ENCODE measurements at places on chromosomes 7 and 10.

DNA sequence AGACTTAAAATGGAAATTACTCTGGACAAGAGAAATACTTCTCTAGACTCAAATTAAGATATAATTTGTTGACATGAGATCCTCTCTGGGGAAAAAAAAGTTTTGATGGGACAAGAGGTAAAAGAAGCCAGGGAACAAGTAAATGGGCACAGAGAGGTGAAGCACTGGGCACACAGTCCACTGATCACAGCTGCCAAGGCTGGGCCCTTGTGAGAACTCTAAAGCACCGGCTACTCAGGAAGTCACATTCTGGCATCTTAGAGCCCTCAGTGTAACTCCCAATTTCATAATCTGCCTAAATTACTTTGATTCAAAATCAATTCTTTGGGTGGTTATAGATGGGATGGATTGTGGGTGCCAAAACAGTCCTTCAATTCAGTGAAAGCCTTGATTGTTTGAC is 123.2 kb upstream of the CACNA2D1 start:
- no peak for DNase-seq

GRCh38 chr10:77245953-77246352 is 391.7 kb downstream of the KCNMA1 start:
- no peak for DNase-seq

- DNase-seq, result no peak
Measured at GRCh38 chr10:110960333-110960712, 40.9 kb downstream of the SHOC2 start.

DNA sequence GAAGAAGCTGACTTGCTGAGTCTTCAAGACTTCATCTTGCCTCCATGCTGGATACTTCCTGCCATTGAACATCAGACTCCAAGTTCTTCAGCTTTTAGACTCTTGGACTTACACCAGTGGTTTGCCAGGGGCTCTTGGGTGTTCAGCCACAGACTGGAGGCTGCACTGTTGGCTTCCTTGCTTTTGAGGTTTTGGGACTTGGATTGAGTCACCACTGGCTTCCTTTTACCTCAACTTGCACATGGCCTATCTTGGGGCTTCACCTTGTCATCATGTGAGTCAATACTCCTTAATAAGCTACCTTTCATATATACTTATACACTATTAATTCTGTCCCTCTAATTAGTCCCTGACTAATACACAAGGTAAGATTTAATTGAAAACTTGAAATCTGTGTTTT is 361.7 kb upstream of the SEMA3C start:
- no peak for DNase-seq

DNA sequence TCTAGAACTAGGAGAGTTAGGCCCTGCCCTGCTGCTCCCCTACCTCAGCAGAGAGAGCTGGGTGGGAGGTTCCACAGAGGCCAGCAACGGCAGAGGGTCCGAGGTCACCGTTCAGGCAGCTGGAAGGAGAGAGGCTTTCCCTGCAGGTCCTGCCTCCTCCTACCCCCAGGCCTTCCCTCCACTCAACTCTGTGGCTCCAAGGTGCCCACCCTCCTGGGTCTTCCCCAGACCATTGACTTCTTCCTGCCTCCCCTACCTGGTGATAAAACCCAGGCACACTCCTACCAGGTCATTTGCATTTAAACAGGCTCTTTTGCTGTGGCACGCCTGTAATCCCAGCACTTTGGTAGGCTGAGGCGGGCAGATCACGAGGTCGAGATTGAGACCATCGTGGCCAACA is 515.3 kb upstream of the FOXK1 start:
- DNase-seq, result no peak

- DNase-seq, result no peak
Measured at GRCh38 chr7:126728967-126729366, 523.8 kb downstream of the GRM8 start.

DNA sequence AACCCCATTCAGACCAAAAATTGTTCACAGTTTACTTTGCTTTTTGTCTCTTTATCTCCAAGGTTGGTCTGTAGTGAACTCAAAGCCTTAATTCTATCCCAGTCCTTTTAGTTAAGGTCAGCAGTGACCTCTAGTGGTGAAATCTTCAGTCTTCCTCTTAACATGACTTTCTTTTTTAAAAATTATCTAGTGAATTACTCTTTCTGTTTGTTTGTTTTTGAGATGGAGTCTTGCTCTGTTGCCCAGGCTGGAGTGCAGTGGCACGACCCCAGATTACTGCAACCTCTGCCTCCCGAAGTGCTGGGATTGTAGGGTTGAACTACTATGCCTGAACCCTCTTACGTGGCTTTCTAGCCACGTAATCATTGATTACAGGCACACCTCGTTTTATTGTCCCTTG is 25.0 kb downstream of the ZNF487 start:
- DNase-seq, result peak; percentile 87

DNA sequence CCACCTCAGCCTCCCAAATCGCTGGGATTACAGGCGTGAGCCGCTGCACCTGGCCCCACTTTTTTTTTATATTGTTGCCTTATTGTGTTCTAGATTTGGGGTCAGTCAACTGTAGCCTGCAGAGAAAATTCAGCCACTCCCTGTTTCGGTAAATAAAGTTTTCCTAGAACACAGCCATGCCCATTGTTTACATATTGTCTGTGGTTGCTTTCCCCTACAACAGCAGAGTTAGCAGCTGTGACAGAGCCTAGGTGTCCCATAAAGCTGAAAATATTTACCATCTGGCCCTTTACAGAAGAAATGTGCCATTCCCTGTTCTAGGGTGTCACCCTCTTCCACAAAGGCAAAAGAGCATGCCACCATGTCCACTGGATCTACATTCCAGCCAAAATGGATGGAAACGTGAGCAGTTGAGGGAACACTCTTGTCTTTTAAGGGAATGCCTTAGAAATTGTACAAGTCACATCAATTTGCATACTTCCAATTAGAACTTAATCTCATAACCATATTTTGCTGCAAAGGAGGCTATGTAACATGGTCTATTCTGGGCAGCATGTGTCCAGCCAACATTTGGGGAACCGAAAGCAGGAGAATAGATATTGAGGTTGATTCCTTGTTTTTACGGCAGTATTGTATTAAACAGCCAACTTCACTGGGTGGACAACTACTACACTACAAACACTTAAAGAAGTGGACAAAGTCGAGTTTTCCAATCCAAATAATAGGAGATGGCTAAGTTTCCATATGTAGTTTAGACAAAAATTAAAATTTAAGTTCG is 11.0 kb upstream of the BLVRA start:
- DNase-seq, result no peak

DNA sequence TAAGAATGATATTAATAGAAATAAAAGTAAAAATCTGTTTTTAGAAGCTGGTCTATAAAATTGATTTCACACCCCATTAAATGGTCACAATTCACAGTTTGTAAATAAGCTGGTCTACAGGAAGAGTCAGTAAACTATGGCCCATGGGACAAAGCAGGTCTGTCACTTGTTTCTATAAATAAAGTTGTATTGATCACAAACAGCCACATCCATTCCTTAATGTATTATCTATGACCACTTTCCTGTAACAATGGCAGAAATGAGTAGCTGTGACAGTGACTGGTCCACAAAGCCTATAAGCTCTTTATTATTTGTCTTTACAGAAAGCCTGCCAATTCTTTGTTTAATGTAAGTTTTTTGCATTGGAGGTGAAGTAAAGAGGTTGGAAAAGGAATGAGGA is 114.5 kb downstream of the SEMA3E start:
- DNase-seq, result no peak

DNA sequence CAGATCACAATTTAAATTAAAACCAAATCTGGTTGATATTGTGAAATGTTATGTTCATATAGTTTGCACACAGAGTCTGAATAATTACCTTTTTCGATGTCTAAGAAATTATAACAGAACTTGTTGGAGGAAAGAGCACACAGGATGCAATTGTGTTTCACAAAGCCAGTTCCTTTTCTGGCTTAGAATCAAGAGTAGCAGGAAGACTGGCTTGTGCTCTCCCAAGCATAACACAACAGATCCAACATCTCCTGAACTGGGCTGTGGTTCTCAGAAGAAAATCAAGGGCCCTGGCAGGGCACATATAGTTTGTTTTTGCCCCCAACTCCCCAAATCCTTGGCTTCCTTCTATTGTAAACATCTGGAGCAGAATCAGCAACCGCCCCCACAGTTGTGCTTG is 62.7 kb downstream of the LRRC4 start:
- DNase-seq, result no peak

DNA sequence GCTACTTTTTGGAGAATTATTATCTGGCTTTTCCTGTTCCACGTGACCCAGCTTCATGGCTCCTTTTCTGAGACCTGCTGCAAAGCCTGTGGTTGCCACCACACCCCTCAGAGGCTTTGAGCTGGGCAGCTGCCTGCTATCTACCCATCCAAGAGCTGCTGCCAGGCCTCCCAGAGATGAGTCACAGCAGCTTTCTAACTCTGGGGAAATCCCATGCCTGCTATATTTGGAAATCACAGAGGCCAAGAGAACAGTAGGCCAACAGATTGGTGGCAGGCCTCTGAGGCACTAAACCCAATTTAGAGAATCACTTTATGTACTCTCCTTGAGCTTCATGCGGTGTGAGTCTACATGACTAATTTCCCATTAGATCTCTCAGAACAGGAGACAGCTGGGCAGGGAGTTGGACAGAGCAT is 35.2 kb downstream of the SGCE start:
- peak; percentile 69 for DNase-seq

DNA sequence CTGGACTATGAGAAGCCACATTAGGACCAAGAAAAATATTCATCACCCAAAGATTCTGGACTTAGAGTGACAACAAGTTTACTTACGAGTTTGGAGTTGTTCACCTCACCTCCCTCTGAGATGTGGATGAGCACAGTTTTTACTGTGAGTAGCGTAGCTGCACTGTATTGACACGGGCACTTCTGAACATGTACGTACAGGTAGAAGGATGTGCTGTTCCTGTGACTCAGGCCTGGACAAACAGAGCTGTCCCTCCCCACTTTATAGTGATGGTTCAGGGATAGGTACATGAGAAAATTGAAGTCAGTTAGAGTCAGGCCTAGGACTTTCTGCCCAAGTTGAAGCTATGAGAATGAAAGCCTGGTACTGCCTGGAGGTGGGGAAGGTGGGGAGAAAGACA is 80.9 kb upstream of the DYNC1I1 start:
- DNase-seq, result no peak

DNA sequence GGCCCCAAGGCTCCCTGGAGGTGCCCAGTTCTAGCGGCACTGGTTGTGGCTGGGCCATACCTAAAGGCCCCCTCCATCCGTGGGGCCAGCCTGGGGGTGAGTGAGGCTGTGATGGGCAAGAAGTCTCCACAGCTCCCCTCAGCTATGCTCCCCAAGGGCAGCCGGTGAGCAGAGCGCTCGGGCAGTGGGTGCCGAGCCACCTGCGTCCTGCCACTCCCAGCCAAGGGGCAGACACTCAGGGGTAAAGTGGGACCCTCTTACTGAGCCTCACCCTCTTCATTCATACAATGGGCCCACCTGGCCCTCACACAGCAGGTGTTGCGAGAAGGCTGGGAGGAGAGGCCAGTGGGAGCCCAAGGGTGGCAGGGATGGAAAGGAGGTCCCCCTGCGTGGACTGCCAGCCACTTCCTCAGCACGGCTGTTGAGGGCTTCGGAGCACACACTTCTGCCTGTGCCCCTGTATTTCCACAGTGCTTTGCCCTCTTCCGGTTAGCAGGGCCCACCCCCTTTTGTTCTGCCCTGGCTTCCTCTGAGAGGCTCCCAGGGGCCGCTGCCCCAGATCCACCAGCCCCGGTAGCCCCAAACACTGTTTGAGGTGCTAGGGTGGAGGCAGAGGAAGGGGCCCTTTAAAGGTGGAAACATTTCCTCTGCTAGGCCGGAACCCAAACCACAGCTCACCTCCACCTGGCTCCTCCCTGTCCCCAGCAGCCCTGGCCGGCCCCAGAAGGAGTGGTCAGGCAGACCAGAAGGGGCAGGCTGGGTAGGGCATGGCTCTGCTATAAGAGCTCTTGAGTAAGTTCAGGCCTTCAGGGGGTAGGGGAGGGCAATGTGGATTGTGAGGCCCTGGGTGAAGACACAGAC is 16.4 kb upstream of the C10orf105 start:
- no peak for DNase-seq

- peak; percentile 96 for DNase-seq
Measured at GRCh38 chr10:114638821-114639625, 19.1 kb downstream of the ABLIM1 start.

GRCh38 chr7:36546331-36546730 is 156.7 kb downstream of the ANLN start:
- DNase-seq, result no peak

DNA sequence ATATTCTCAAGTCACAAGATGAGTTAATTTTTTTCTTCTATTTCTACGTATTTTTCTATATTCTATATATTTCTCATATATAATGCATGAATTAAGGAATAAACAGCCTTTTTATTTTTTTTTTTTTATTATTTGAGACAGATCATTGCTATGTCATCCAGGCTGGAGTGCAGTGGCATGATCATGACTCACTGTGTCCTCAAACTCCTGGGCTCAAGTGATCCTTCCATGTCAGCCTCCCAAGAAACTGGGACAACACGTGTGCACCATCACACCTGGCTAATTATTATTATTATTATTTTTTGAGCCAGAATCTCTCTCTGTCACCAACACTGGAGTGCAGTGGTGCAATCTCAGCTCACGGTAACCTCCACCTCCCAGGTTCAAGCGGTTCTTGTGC is 1.5 kb downstream of the CLDN12 start:
- no peak for DNase-seq

Measured in astrocyte of the cerebellum (primary cell).